ENCODE measurements at places on chromosomes 1 and 21.

GRCh38 chr1:108560874-108561459 is 1.1 kb downstream of the EEIG2 start:
- DNase-seq, result peak; percentile 75

DNA sequence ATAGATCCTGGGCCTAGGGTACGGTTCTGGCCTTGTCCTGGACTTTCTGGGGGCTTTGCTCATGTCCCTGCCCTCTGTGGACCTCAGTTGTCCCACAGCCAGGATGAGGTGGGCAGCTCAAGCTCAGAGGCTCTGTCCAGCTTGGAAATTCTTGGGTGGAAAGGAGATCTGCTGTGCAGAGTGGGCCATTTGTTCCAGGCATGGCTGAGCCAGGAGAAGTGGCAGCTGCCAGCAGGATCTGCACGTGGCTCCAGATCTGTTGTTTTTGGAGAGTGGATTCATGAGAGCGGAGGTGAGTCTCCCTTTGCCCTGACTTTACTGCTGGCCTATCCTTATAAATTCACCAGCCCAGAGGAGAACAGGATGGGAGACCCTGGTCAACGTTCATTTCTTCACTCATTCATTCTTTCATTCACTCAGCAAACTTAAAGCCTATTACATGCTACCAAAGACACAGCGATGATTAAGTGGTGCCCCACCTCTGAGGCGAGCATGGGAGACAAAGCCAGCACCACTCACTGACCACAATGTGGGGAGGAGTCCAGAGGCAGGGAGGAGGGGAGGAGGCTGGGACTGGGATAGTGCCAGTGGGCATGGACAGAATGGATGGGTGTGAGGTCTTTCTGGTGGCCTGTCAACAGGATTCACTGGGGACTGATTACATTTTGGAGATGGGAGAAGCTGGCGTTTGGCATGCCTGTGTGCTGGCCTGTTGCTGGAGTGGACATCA is 205.1 kb downstream of the TRABD2B start:
- DNase-seq, result no peak

- DNase-seq, result no peak
Observed at GRCh38 chr1:180163041-180163440, 8.4 kb downstream of the QSOX1 start.

GRCh38 chr1:86194491-86195034 is 38.0 kb upstream of the COL24A1 start:
- no peak for DNase-seq

- DNase-seq, result no peak
Observed at GRCh38 chr1:159826441-159827101, at the start of gene SLAMF8. TSS of gene SLAMF8 (plus strand) at chr1:159826873. CDS start at chr1:159826899, 26 bp downstream.

- DNase-seq, result no peak
Observed at GRCh38 chr1:20102875-20103274, 16.5 kb downstream of the PLA2G2D start.

GRCh38 chr1:229563241-229563640 is 4.7 kb upstream of the ABCB10 start:
- no peak for DNase-seq

DNA sequence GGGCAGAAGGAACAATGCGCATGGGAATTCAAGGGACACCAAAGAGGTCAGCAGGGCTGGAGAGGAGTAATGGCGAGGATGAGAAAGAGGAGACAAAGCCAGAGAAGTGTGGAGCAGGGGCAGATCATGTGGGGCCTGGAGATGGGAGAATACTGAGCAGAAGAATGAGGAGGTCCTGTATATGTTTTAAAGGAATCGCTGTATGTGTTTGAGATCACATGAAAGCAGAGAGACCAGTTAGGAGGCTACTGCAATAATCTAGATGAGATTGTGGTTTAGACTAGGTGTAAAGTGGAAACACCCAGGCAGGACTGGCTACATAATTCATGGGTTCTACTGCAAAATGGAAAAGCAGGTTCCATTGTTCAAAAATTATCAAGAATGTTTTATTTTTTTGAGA is 33.3 kb upstream of the SLC30A10 start:
- no peak for DNase-seq

- peak; percentile 77 for DNase-seq
Observed at GRCh38 chr1:156486421-156487344, 13.9 kb downstream of the MEF2D start.

DNA sequence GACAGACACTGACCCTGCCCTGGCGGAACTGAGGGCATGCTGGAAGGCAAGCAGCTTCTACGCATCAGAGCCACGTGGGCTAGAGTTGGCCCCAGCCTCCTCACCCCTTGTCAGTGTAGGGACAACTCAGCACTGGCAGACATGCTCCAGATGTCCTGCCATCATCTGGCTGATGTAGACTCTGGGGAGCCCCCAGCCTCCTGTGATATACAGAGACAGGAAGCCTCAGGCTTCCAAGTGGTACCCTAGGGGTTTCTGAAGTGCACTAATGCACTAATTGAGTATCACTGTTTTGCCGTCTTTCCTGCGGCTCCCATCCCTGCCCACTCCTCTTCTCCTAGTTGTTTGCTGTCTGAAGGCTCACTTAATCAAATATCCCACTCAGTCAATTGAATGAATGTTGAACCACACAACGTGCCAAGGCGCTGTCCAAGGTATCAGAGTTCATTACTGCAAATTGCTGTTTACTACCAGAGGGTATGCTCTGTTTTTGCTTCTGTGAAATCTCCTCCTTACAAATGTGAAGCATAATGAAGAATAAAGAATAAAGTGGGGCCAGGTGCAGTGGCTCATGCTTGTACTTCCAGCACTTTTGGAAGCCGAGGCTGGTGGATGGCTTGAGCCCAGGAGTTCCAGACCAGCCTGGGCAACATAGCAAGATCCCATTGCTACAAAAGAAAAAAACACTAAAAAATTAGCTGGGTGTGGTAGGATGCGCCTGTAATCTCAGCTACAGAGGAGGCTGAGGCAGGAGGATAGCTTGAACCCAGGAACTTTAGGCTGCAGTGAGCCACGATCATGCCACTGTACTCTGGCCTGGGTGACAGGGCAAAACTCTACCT is 76.4 kb upstream of the ZBTB18 start:
- DNase-seq, result peak; percentile 82

DNA sequence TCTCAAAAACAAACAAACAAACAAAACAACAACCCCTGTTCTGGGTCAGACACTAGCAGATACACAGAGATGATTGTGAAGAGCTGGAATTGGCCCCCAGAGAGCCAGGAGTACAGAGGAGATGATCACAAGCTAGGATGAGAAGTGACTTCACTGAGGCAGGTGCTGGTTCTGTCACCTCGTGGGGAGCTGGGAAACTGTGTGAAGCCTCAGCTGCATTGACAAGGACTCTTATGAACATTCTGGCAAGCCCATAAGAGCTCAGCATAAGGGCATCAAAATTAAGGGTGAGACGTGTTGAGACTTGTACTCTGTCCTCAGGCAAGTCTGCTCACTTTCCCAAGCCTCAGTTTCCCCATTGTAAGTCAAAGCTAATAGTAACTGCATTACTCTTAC is 14.7 kb upstream of the PTP4A2 start:
- DNase-seq, result no peak

DNA sequence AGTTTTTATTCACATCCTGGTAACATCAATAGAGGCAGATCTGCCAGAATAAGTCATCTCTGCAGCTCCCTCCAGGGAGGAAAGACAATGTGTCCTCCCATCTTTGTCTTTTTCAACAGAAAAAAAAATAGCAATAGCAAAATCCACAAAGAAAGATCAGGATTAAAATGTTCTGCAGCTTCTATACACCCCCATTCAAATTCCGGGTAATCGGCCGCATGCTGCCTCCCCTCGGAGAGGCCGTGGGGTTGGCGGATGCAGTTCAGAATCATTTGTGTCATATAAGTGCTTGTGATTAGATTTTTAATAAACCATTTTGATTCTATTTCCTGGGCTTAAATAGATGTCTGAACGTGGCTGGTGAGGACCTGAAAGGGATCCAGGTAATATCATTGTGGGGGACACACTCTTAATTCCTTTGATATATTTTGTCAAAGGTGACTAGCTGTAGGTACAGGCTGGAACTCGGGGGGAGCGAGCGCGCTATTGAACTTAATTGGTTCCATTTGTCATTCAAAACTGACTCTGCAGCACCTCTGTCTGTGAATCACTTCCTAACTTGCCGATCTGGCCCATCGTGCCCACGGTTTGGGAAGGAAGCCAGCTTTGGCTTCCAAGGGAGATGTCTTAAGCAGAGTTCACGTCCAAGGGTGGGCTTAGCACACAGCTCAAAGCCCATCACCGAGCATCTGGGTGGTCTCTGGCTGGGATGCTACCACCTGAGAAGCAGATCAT is 85.6 kb upstream of the ARHGEF16 start:
- no peak for DNase-seq

DNA sequence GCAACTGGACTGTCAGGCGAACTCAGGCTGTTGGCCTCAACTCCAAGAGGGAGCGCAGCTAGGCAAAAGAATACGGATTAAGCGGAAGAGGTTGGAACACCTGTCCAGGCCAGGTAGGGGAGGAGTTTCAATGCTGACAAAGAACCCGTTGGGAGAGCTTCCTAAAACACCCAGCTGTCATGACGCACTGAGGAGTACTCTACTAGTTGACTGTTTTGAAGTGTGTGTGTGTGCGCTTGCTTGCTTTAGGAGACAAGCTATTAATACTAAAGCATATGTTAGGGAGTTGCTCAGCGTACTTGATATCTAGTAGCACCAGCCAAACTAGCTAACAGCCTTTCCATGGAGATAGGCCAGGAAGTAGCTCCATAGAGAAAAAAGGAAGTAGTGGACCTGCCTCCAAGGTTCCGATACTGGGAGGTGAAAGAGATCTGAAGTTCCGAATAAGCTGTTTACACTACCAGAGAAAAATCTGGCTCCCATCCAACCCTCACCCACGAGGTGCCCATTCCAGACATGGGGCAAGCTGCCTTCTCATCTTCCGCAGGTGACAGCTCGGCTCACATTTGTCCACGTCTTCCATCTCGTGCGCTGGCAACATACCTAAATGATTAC is 974 bp upstream of the FNBP1L start:
- DNase-seq, result no peak

DNA sequence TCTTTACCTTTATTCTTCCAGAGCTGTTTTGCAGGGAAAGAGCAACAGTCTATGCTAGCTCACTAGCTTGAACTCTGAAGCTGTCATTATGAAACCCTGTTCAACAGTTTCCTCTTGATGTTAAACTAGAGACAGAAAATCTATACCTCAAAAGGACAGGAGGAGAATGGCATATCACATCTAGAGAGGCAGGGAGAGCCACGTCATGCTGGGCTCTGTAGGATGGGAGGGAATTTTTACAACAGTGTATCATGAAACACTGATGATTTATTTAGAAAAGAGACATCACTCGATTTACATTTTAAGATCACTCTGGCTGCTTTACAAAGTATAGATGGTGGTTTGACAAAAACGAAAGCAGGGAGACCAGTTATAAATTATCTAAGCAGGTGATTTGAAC is 224.9 kb upstream of the COA6 start:
- DNase-seq, result no peak

- no peak for DNase-seq
Observed at GRCh38 chr21:40562242-40563002, 284.5 kb downstream of the DSCAM start.

DNA sequence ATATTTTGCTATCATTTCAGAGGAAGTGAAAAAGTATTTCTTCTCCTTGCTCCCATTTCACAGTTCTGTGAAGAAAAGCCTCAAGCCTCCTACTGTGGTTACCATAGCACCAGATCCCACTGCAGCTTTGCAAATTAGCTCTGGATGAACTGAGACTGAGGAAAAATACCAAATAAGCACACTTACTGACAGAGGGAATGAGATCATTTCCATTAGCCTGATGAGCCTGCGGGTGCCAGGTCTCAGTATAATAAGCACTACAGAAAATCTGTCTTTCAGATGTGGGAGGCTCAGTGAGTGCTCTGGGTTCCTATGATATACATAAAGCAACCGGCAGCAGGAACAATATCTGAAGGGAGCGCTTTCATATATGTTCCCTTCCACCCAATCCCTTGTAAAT is 21.4 kb downstream of the XKR8 start:
- DNase-seq, result no peak

- DNase-seq, result no peak
Observed at GRCh38 chr1:242448910-242449645, 75.4 kb downstream of the PLD5 start.

GRCh38 chr1:24635195-24635843 is 7.8 kb upstream of the SRRM1 start:
- DNase-seq, result no peak

DNA sequence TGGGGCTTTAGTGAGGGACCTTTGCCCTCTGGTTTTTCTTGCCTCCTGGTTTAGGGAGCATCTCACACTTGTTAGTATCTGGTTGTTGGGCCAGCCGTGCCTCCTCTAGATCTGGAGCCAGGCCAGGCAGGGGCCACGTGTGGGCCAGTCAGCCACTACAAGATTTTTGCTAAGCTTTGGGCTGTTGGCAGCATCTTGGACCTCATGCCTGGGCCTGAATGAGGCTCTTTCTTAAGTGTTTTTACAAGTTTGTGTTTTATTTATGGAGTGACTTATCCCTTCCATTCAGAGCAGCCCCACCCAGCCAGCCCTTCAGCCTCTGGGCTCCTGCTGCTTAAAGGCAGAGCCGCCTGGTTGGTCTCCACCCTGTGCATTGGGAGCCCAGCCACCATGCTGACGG is 1.6 kb upstream of the SH3BGRL3 start:
- DNase-seq, result no peak

GRCh38 chr1:162970021-162970420 is 99.1 kb upstream of the RGS4 start:
- DNase-seq, result no peak

DNA sequence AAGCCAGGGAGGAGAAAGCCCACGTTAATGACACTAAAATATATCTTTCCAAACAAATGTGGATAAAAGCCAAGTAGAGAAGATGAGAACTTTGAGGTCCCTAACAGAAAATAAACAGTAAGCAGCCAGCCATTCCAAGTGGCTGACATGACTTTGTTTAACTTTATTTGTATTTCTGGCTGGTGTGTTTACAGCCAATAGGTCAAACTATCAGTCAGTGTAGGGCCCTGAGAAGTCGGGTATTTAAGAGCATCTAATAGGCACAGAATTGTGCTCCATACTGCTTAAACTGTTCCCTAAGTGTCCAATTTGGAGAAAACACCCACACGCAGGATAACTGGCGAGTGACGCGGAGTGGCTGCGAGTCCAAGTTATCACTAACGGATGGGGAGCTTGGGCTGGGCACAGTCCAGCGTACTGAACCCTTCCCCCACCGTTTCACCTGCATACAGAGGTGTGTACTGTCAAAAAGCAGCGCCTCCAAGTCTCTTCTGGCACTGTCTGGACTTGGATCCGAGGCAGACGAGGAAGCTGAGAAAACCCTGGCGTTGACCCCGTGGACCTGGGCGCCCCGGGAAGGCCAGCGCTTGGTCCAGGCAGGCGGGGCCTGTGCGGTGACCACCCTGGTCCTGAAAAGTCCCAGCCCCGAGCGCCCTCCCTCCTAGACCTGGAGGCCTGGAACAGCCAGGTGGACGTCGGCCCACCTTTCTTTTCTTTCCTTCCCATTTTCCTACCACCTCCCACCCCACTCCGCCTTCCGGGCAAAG is 662 bp upstream of the LGALS8 start:
- DNase-seq, result peak; percentile 27

Data from glutamatergic neuron (in vitro differentiated cells).